ENCODE measurements at places on chromosomes 2 and 18.
A peak's percentile ranks its signal among the peaks of the same experiment; 100 is the strongest.

DNA sequence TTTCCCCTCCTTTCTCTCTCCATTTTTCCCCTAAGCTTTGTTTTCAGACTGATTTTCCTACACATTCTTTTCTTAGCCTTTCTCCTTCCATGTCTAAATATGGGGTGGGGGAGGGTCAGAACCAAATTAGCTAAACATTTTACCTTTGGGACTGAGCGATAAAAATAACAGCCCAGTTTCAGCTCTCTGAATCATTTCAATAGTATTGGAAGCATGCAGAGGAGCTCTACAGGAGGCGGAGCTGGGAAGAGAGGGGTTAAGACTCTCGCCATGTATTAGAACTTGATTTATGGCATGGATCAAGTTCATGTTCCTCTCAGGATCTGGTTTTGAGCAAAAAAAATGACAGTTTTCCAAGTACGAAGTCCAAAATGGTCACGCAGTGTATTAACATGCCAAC, 109.1 kb downstream of the CPO start:
- no peak for DNase-seq

DNA sequence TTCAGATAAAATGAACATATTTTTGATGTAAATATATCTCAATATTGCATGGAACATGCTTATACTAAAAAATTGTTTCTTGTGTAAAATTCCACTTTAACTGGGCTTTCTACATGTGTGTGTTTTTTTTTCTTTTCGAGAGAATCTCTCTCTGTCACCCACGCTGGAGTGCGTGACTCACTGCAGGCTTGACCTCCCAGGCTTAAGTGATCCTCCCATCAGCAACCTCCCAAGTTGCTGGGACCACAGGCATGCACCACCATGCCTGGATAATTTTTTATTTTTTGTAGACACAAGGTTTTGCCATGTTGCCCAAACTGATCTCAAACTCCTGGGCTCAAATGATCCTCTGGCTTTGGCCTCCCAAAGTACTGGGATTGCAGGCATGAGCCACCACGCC, 254.6 kb downstream of the LOXHD1 start:
- no peak for DNase-seq

DNA sequence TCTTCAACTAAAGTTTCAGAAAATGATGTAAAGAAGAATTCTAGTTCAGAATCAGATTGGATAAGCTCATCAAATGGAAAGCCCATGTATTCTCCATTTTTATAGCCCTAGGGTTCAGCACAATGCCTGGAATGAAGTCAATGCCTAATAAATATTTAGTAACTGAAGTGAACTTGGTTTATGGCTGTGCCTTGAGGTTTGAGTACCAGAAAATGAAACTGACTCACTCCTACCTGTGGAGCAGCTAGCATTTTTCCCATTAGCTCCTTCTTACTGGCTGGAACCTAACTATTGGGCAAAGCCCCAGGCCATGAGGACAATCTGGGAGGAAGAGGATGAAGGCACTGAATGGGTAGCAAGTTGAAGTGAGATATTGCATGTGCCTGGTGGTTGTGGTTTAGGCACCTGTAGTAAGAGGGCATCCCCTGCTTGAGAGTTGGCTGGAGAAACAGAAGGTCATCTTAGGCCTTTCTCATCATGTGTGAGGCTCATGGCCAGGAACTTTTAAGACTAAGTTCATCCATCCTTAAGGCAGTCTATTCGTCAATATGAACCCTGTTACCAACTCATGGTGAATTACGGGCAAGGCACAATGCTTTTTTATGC, 85.0 kb upstream of the LYPD1 start:
- no peak for DNase-seq

DNA sequence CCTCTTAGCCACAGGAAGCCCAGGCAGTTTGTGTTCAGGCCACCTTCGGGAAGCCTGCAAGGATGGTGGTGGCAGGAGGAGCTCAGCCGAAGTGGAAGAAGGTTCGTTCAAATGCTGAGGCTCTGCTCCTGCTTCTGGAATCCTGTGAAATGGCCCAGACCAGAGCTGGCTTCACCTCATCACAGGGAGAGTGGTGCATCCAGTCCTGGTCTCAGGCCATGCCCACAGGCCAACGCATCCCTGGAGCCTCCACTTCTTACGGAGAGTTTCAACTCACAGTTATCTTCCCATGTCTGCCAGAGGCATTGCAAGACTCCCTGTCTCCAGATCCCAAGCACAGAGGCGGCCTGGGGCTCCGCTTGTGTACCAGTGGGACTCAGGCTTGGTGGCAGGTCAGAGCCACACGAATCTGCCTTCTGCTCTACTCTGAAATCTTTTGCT, 82.3 kb downstream of the NDUFA10 start:
- no peak for DNase-seq

DNA sequence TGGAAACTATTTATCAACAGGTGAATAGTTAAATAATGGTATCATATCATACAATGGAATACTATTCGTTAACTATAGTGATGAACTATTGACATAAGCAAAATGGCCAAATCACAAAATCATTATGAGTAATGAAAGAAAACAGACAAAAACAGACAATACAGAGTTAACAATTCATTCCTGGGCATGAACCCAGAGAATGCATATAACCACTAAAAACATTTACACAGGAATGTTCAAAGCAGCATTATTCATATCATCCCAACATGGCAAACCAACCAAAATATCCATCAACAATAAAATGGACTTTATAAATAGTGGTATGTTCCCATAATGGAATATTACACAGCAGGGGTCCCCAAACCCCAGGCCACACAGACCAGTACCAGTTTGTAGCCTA, 131.2 kb upstream of the CYP1B1 start:
- no peak for DNase-seq

- DNase-seq = no peak
These were observed 58.1 kb upstream of the OTX1 start for GRCh38 chr2:62992561-62992960.

GRCh38 chr2:173667415-173667814, 297.8 kb downstream of the SP3 start:
- DNase-seq = no peak

DNA sequence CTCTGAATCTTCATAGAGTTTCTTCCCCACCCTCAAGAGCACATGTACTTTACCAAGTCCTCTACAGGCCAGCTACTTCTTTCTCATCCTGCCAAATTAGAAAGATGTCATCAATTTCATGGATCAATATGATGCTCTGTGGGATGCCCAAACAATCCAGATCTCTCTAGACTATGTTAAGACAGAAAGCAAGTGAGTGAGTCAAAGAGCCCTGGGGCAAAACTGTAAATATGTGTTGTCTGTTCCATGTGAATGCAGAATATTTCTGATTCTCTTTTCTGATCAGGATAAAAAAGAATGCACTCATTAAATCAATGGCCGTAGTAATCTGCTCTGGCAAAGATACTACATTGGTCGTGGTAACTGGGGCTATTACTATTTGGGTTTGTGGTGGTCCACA, 53.1 kb upstream of the ROCK2 start:
- DNase-seq = no peak

GRCh38 chr2:182077023-182077422, 91.4 kb downstream of the PPP1R1C start:
- DNase-seq = no peak

GRCh38 chr2:112757265-112757664, 7.1 kb downstream of the CKAP2L start:
- peak; percentile 44 for DNase-seq

GRCh38 chr2:148906124-148906523, 31.1 kb downstream of the KIF5C start:
- DNase-seq = no peak

- no peak for DNase-seq
These were observed 64.1 kb upstream of the CNGA3 start for GRCh38 chr2:98282109-98282508.

GRCh38 chr2:8259106-8259840, 422.6 kb upstream of the ID2 start:
- no peak for DNase-seq

DNA sequence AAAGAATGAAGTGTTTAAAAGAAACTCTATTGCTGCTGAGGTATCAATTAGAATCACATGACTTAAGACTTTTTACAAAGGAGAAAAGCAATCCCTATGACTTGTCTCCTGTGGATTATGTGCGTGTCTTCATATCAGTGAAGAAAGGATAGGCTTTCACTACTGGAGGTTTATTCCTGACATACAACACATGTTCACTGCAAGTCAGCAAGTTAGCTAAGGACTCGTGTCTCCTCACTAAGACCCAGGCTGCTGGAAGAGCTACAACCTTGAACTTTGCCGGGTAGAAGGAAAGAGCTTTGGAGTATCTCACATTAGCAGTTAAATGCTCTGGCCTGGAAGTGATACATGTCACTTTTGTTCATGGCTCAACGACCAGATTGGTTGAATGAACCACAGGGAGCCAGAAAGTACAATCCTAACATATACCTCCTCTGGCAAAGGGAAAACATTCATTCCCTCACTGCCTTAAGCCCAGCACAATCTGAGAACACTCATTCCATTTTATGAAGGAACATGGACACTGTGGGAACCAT, 215.3 kb downstream of the RNF152 start:
- DNase-seq = no peak

DNA sequence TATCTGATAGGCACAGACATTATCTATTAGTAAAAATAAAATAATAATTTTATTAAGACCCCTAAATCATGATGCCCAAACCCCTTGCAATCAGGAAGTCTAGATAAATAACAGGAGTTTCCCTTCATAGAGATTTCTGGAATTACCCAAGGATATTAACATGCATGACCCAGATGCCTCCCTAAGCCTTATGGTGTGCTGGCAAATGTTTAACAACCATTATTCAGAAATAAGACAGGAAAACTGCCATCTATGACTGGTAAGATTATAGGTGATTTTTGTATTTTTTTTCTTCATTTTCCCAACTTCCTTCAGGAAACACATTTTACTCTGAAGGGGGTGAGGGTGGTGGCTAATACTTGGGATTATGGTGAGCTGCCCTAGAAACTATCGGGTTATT, 2.7 kb upstream of the PPP1CB start:
- DNase-seq = no peak

- no peak for DNase-seq
These were observed 14.5 kb downstream of the OSBPL6 start for GRCh38 chr2:178208817-178209216.

DNA sequence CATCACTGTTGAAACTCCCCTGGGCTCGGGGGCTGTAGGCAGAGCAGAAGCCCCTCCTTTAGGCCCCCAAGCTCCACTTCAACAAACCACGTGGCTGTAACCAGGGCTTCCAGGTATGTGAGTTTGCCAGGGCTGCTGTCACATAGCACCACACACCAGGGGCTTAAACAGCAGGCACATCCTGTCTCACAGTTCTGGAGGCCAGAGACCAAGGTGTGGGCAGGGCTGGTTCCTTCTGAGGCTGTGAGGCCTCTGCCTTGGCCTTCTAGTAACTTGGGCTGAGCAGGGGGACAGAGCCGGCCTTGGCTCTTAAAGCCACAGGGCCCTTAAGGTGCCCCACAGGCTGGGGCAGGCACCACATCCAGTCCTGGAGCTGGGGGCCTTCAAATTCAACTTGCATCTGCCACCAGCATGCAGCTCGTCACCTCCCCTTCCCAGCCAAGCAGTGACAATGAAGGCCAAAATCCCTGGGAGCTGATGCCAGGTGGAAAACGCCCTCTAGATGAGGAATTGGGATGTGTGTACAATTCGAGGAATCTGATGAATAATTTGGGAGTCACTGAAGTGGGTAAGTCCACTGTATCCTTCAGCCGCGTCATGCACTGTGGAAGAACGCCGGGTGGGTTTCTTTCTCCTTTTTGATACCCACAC, 104.2 kb upstream of the ODC1 start:
- DNase-seq = no peak

DNA sequence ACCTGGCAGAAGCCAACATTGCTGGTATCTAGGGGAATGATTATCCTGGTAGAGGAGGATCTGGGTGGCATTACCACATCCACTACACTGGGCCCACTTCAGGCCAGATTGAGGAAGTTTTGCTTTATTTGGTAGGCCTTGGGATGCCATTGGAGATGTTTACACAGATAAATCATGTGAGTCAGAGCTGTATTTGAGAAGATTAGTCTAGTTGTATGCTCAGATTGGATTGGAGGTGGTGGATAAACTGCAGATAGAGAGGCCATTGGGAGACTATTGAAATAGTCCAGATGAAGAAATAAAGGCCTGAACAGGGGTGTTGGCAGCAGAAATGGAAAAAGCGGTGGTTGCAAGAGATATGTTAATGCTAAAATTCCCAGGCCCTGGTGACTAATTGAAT, 81.5 kb downstream of the EFEMP1 start:
- no peak for DNase-seq

DNA sequence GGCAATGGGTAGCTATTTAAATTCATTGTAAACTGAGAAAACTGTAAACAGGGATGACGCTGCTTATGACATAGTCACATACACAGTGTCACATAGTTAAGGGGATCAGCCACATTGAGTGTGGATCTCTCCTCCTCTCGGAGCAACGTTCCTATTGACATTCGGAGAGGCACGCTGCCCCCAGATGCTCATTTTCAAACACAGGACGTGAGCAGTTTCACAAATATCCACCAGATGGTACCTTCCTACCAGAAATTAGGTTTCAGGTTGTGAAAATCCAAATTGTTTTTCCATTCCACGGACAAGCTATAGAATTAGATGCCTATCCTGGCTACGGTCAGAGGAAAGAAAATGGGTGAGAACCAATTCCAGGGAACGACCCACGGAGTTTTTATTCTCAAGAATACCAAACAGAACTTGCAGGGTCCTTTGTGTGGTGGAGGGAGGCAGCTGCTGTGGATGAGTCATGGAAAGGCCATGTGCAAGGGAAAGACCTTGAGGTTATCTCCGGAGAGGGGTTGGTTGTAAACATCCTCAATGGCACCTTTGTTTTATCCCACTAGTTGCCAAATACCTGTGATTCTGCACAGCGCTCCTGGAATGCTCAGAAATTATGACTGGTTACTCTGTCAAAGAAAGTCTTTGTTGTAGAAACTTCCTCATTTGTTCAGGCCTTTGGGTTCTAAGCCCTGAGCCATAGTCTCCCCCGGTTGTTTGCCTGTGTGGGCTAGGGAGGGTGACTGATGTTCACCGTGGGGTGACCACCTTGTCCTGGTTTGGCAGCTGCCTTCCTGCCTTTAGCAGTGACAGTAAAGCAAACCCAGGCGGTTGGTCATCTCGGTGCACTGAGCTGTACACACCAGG, 88.0 kb downstream of the ACTR3 start:
- DNase-seq = no peak

DNA sequence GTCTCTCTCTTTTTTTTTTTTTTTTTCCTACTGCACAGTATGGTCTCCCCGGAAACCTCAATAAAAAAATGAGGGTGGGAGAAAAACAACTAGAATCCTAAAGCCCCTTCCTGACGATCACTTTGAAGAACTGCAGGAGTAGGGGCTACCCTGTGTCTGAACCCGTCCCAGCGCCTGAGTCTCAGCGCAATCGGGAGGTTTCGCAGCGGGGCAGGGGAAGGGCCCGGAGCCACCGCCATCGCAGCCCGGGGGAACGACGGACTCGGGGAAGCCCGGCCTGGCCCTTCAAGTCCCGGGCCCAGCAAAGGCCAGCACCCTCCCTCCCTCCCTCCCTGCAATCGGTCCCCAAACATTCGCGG, 411 bp downstream of the NARS1 start:
- no peak for DNase-seq

GRCh38 chr2:12479065-12479601, 237.6 kb upstream of the TRIB2 start:
- no peak for DNase-seq

- DNase-seq = no peak
These were observed 234.3 kb upstream of the CYRIA start for GRCh38 chr2:16899958-16900357.

All from CD4-positive, alpha-beta T cell treated with Interleukin-1 beta for 1 hour (primary cell).